ENCODE measurements at places on chromosomes 1 and 21.

GRCh38 chr1:247047702-247048101 is 30.9 kb downstream of the ZNF670 start:
- H3K4me3 ChIP-seq: no peak overlapping the region
- no peaks in the 10 kb centered on the region for H3K27me3 ChIP-seq

GRCh38 chr1:30271401-30272276 is 451.7 kb downstream of the MATN1 start:
- H3K27ac ChIP-seq: no peak overlapping the region
- no peaks in the 10 kb centered on the region for H3K36me3 ChIP-seq
- no peak for DNase-seq
- no peak overlapping the region for H3K4me3 ChIP-seq
- H3K27me3 ChIP-seq: no peaks in the 10 kb centered on the region
- no peaks in the 10 kb centered on the region for H3K4me1 ChIP-seq

DNA sequence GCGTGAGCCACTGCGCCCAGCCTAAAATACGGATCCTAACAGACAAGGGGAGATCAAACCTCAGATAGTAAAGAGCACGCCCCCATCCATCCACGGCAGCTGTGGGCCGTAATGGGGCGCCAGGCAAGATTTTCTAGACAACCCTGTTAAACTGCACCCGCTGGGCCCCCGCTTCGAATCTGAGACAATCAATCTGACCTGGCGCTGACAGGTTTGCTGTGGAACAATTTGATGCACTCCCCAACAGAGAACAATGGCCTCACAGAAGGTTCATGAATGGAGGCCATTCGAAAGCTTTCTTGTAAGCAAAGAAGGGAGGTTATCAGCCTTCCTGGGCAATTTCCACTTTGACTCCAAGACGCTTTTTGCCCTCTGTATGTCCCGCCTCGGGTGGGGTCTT is 30.5 kb downstream of the CLSTN1 start:
- no peak for DNase-seq
- no peaks in the 10 kb centered on the region for H3K27me3 ChIP-seq
- no peak overlapping the region for H3K27ac ChIP-seq
- no peak overlapping the region for H3K4me3 ChIP-seq
- no peaks in the 10 kb centered on the region for H3K36me3 ChIP-seq

DNA sequence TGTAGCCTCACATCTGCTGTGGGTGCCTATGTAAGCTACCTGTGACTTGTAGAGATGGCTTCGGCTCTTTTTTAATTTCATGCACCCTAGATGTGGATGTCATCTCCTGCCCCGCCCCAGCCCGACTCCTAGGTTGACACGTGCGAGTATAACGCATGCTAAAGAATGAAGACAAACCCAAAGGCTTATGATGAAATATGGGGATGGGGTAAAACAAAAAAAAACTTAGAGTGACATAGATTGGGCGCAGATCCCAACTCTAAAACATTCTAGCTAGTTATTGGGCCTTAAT is 613 bp upstream of the ERO1B start:
- H3K27ac ChIP-seq: peak overlapping the region; percentile 90
- no peaks in the 10 kb centered on the region for H3K36me3 ChIP-seq
- no peak for DNase-seq
- H3K4me1 ChIP-seq: peaks cover 41% of the 10 kb centered on the region
- no peaks in the 10 kb centered on the region for H3K27me3 ChIP-seq
- H3K4me3 ChIP-seq: peak overlapping the region; percentile 97

DNA sequence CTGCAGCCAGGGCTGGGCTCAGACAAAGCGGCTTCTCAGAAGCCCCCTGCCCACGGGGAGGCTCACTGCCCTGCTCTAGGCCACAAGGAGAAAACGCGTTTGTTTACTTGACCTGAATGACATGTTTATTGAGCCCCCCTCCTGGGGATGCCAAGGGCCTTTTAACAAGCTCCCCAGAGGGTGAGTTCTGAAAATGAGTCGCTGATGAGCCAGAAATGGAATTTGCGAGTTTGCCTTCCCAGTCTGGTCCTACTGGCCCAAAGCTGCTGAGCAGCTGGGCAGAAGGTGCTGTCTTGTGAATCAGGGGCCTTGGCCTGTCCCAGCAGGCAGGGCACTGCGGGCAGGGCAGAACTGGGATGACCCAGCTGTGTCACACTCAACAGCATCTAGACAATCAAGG is 120.6 kb downstream of the SYF2 start:
- H3K4me1 ChIP-seq: no peaks in the 10 kb centered on the region
- H3K4me3 ChIP-seq: no peak overlapping the region
- DNase-seq: no peak
- no peaks in the 10 kb centered on the region for H3K36me3 ChIP-seq
- no peaks in the 10 kb centered on the region for H3K27me3 ChIP-seq
